ENCODE measurements at places on chromosomes 16 and 17. TPM values are rescaled to one million over a fixed set of nuclear protein-coding genes. Genes with fewer than 3 reads are reported as not detected.

DNA sequence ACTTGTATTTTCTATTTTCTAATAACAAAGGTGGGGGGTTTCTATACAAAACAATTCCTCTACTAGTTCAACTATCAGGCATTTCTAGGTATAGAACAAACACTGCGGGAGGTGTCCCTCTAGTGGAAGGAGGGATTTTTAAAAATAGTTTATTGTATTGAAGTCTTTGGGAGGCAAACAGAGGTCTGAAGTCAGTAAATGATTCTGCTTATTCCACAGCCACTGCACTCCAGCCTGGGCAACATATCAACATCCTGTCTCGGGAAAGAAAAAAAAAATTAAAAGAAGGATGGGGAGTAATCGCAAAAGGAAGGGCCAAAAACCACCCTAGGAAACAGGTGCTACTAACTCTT lies 648 bp upstream of the ERCC4 start:
- peak; percentile 55 for DNase-seq

Gene KATNIP
- 12.6 TPM for total RNA-seq

DNA sequence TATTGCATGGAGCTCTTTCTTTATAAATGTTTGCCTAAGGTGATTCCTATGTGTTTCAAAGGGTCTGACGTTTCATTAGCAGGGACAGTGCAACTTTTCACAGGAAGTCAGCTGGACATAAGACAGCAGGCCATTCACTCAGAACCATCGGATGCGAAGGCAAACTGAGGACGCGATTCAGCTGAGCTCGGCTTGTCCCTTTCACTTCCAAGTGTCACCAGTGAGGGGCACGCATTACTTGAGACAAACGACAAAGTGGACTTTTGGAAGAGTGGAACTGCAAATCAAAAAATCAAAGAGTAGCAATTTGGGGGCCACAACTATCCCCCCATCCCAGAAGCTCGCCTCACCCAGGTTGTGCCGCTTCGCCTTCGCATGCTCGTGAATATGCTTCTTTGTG lies 14.6 kb downstream of the USP22 start:
- DNase-seq = no peak

Gene TNFRSF13B
- not detected for total RNA-seq

- peak; percentile 7 for DNase-seq
Measured at GRCh38 chr16:83475108-83475507, 332.7 kb upstream of the HSBP1 start.

- peak; percentile 87 for DNase-seq
Measured at GRCh38 chr17:58755577-58756245, at the start of gene PPM1E. Gene PPM1E (plus strand): TSS chr17:58755854.

DNA sequence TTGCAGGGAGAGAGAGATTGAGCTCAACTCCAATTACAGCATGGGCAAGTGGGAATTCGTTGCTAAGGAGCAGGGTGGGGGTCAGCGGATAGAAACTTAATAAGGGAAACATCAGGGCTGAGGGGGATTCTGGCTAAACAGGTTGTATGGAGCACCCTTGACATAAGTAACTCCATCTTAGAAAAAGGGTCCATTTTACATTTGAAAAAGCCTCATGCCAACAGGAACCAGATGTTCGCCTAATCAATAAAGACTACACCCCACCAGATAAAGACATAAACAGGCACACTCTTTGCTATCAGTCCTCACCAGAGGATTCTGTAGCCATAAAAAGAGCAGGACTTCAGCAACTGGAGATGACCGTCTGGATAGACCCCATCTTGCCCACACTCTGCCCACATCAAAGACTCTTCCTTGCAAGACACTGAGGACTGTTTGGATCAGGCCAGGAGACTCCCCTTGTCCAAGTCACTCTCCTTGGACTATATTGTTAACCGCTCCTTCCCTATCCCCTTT lies 1.6 kb upstream of the LRRC75A start:
- no peak for DNase-seq

Gene PFAS
- total RNA-seq = 49.9 TPM

- no peak for DNase-seq
Measured at GRCh38 chr17:57071991-57072944, 12.8 kb upstream of the AKAP1 start.

GRCh38 chr17:80117491-80118401 lies 16.4 kb downstream of the GAA start:
- DNase-seq = no peak

Gene THAP11
- total RNA-seq = 75.3 TPM

Gene CBFA2T3
- total RNA-seq = 0.21 TPM

Gene GPRC5B
- 15.5 TPM for total RNA-seq

GRCh38 chr16:15970202-15970601 lies 20.8 kb downstream of the ABCC1 start:
- DNase-seq = no peak

- DNase-seq = no peak
Measured at GRCh38 chr16:69844441-69844840, 82.3 kb downstream of the WWP2 start.

GRCh38 chr16:71242036-71242435 lies 11.5 kb upstream of the HYDIN start:
- no peak for DNase-seq

- DNase-seq = no peak
Measured at GRCh38 chr17:58332778-58333735, 4.5 kb upstream of the TSPOAP1 start.

DNA sequence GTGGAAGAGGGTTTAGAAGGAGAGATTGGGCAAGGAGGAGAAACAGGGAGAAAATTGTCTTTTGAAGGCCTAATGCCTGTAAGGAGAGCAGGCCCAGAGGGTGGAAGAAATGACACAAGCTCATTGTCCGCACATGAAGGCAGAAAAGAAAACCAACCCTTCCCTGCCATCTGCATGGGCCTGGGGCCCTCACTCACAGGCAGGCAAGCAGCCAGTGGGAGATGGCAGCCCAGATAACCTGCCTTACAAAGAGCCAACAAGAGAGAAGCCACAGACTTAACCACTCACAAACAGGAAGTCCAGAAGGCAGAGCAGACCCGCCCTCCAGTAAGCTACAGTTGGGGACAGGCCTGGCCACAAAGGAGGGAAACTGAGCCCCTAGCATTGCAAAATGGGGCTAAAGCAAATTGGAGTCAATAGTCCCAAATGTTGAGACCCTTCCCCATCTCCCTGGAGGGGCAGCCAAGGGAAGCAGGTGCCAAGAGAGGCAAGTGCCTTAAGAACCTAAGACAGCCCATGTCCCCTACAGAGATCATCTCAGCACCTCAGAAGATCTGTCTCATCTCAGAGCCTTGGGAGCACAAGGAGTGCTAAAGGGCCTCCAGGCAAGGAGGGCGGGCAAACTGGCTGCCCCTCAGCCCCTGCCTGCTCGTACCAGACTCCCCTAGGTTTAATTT lies 7.3 kb upstream of the TSPOAP1 start:
- no peak for DNase-seq

- DNase-seq = no peak
Measured at GRCh38 chr17:82034371-82035011, 3.0 kb downstream of the DCXR start.

- DNase-seq = peak; percentile 49
Measured at GRCh38 chr17:40364121-40364861, at the start of gene GJD3. Gene GJD3 (minus strand): TSS chr17:40364737. CDS start chr17:40363815, 922 bp downstream.

DNA sequence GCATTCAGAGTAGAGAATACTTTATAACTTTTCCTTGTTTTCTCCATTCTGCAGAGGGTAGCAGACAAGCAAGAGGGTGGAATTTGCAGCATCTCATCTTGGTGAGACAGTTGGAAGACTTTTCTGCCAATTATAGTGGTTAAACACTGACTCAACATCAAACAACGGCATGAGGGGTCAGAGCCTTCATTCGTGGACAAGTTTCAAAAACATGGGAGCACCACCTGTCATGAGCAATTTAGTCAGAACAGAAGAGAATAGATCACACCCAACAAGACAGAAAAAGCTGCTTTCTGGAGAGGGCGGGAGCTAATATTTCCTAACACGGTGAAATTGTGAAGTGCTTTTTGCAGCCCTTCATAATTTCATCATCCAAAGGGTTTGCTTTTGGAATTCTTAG lies 17.9 kb upstream of the ZNF652 start:
- no peak for DNase-seq

DNA sequence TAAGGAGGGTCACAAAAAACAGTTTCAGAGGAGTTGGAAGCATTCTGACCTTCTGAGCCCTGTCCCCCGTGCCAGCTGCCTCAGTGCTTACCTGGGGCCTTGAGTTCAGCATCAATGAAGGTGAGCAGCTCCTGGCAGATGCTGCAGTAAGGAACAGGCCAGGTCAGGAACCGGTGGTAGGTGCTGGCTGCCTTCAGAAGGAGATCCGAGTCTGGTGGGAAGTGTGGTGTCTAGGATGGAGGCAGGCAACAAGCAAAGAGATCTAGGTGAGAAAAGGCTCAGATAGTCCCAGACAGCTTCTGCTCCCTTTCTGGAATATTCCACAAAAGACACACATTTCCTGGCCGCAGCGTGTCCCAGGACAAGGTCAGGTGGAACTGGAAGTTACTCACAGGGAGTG lies 37.2 kb upstream of the PIK3R6 start:
- DNase-seq = no peak

GRCh38 chr16:73143576-73144422 lies 95.9 kb upstream of the ZFHX3 start:
- DNase-seq = peak; percentile 36

- peak; percentile 71 for DNase-seq
Measured at GRCh38 chr16:77574867-77575624, 140.2 kb upstream of the ADAMTS18 start.

DNA sequence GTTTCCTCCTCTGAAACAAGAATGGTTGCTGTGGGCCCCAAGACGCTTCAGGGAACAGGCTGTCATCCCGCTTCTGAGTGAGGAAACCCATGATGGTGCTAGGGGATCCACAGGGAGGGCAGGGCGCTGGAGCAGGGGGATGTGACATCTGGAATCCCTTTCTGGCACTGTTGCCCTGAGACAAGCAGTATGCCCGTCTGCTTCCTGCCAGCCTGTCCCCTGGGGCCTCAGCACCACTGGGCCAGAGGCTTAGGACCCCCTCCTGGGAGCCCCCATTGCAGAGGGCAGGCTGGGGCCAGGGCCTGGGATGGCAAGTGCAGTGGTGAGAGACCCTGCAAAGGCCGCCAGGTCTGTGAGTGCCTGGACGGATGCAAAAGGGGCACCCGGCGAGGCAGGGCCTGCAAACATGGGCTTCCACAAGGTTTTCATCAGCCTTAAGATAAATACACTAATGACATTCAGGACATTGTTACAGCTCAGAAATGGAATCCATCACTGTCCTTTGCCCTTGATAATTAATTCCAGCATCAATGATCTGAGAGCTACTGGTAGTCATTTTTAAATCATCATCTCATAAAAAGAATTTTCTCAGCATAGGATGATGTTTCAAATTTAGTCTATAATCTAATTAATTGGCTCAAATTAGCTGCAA lies 51.6 kb downstream of the PRMT7 start:
- no peak for DNase-seq

GRCh38 chr17:12673788-12674187 lies 8.1 kb downstream of the MYOCD start:
- no peak for DNase-seq

GRCh38 chr17:47324224-47325020 lies 667 bp downstream of the EFCAB13 start:
- DNase-seq = peak; percentile 62
